ENCODE measurements at places on chromosomes 2 and 18. TPM values are rescaled to one million over a fixed set of nuclear protein-coding genes. Genes with fewer than 3 reads are reported as not detected.
A peak's percentile ranks its signal among the peaks of the same experiment; 100 is the strongest.

Gene TGFA
- 0.41 TPM for total RNA-seq

Gene GRHL1
- 1.3 TPM for total RNA-seq

DNA sequence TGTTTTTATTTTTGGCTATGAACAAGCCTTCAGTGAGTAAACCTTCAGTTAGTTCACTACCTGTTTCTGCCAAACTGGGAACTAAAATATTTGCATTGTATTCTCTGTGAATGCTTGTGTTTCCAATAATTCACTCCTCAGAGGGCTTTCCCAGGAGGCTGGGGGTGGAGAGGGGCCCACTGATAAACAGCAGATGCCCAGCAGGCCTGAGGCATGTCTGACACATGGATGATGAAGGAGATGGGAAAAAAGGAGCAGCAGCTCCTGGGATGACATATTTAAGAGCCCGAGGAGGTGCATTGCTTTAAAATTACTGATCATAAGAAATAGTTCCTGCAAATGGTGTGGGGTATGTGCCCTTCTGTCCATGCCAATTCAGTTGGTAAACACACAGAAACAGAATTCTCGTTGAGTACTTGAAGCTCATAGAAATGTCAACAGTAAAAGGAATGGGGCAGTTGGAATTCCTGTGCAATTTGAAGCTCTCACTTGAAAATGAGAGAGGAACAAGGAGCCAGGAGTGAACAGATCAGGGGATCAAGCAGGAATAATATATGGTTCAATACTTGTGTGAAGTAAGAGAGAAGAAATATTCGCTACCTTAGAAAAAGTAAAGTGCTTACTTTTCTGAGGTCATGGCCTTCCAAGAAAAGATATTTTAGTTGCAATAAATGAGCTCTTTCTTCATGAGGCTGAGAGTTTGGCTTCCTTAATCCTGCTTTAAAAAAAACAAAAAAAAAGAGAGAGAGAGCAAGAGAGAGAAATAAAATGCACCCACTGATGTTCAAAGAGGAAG is 22.0 kb upstream of the HNMT start:
- no peak for DNase-seq

Gene FAM161A
- total RNA-seq, result 1.6 TPM

DNA sequence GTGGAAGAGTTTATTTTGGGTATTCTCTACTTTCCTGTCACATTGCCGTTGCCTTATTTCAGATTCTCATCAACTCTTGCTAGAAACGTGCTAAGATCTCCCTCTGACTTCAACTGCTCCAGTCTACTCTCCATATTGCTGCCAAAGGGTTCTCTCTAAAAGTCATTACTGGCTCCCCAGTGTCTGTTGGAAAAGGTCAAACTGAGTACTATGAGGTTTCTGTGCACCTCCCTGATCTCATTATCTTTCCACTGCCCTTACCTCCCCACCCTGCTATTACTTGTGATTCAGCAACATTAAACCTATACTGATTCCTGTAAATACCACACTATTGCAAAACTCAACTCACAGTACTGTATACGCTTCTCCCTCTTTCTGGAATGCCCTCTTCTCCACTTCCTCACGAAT is 1.9 kb upstream of the KRCC1 start:
- DNase-seq, result no peak

Gene TRIM43
- not detected for total RNA-seq

- DNase-seq, result peak; percentile 49
Observed at GRCh38 chr2:63790906-63791305, 50.8 kb upstream of the UGP2 start.

GRCh38 chr2:163255086-163255485 is 416.5 kb upstream of the KCNH7 start:
- no peak for DNase-seq

Gene KIAA2012
- not detected for total RNA-seq

- DNase-seq, result peak; percentile 50
Observed at GRCh38 chr18:9653390-9653789, 39.0 kb upstream of the PPP4R1 start.

DNA sequence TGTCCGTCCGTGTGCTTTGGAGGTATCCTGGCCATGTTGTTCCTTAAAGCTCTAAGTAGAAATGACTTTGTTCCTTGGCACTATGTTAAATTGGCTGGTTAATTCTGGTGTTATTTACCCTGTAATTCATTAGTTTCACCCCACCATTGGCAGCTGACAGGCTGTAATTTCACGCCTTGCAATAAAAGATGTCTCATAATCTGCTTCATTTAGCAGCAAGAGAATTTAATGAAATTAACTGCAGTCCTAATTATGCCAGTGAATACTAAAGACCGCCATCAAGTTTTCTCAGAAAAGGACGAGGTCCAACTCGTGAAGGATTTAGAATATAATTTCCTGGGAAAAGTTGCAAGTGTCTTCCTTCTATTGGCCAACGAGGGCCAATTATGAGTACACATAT is 319.2 kb downstream of the GBX2 start:
- no peak for DNase-seq
